Erythroblast (primary cell): ENCODE measurements at places on chromosomes 2 and 18.

- no peak for DNase-seq
Measured at GRCh38 chr2:238644095-238645081, 203.5 kb upstream of the TWIST2 start.

DNA sequence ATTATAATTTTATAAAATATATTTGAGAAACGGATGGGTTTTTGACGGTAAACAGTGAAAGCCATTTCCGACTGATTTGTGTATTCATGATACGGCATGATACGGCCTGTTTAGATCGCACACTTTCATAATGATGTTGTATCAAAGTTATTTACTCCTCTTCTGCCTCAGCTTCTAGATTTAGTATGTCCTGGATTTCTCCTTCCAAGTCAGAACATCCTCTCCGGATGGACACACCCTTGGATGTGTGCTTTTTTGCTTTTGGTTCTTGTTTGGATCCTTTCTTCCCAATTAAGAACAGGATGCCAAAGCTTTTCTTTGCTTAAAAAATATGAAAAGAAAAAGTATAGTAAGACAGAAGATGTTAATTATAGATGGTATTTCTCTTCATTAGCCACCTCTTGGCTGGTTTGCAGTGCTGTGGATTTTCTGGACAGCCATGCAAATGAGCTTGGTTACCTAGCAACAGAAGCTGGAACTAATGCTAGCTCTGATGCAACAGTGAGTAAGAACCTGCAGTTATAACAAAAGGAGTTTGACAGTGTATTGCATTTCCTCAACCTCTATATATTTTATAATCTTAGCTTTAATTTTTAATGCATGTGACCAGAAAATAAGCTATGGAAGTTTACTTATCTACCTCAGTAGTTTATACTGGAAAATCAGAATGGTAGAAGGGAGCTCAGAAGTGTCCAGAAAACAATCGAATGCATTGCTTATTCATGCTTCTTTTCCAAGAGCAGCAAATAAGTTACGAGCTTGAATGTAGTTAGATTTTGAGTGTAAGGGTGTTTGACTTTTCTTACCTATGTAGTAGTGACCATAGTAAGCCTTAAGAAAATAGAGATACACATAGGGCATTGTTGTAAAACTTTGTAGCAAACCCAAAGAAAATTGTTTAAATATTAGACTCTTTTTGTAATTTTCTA is 27.9 kb downstream of the RMND5A start:
- peak; percentile 67 for DNase-seq

- no peak for DNase-seq
Measured at GRCh38 chr18:32442575-32442974, 28.1 kb downstream of the GAREM1 start.

DNA sequence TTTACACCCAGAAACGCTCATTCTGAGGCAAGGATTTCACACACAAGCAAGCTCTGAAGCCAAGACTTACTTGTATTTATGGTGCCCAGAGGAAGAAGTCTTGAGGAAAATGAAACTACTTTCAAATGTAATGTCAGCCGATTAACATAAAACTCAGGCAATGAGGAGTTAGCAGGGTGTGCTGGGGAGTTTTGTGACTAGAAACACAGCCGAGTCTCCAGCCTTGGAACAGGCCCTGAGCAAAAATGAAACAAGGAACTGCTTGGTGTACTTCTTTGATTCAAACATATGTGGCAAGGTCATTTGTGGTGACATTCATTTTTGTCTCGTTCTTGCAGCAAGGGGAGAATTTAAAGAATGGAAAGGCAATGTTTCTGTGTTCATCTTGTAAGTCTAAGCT is 4.5 kb downstream of the DYTN start:
- DNase-seq = no peak

GRCh38 chr2:119149611-119150010 is 8.9 kb downstream of the C1QL2 start:
- no peak for DNase-seq

DNA sequence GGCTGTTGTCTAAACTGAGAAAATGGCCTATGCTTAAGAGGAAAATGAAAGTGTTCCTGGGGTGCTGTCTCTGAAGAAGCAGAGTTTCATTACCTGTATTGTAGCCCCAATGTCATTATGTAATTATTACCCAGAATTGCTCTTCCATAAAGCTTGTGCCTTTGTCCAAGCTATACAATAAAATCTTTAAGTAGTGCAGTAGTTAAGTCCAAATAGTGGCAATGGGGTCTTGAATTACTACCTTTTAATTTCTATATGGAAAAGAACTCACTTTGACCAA is 13.8 kb upstream of the ALLC start:
- DNase-seq = no peak

- no peak for DNase-seq
Measured at GRCh38 chr18:23324056-23324811, 128.9 kb upstream of the RIOK3 start.

DNA sequence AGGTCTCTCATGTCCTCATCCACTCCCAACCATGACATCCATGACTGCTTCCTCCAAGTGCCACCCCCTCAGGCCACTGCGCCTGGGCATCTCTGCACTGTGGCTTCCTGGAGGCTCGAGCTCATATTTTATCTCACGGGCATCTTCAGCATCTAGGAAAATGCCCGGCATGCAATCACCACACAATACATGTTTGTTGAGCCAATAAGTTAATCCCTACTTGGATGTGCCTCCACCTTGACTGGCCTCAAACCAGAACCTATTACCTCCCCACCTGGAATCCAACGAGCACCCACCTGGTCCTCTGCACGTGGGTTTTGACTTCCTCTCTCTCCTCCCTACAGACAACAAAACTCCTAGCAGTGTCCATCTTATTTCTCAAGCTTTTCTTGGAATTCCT is 198.9 kb upstream of the REV1 start:
- no peak for DNase-seq

GRCh38 chr18:3798032-3798431 is 348.1 kb downstream of the TGIF1 start:
- no peak for DNase-seq

- DNase-seq = peak; percentile 31
Measured at GRCh38 chr18:35577045-35577848, 4.3 kb upstream of the GALNT1 start.

GRCh38 chr2:84493514-84493913 is 22.8 kb upstream of the DNAH6 start:
- DNase-seq = no peak

DNA sequence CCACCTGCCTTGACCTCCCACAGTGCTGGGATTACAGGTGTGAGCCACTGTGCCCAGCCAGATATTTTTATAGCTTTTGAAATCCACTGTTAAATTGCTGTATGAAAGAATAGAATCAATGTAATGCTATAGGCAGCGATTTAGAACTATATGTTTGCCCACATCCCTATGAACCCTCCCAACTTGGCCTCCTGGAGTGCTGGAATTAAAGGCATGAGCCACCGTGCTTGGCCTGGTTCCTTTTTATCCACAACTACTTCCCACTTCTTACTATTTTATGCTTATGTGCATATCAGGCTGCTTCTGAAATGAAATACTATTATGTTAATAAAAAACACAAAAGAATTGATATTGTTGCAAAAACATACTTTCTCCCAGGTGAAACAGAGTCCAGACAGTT is 11.6 kb upstream of the PTPN2 start:
- DNase-seq = no peak

DNA sequence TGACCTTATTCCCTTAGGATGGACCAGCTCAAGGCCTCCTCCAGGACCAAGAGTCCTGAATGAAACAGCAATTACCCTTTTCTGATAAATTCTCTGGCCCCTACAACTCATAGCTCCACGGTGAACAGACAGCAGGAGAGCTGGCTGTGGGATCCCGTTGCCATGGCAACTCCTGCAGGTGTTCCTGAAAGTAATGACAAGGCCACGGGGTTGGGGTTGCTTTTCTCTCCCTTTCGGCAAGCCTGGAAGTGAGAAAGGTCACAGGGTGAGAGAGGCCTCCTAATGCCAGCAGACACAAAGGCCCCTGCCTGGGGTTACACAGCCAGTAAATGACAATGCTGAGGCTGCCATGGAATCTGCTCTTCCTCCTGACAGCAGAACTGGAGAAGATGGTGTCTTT is 403.0 kb downstream of the NBAS start:
- no peak for DNase-seq

DNA sequence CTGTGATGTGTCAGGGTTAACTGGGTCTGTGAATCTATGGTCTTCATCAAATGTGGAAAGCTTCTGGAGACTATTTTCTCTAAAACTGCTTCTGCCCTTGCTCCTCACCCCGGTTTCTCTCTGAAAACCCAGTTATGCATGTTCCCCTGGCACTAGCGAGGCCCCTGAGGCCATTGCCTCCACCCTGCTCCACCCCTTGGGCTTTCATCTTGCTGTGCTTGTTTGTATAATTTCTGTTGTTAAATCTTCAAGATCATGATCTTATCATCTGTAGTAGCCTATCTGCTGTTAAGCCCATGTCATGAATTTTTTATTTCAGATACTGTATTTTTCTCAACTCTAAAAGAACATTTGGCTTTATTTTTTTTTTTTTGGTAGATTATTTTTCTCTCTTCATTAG is 14.9 kb upstream of the ANO7 start:
- no peak for DNase-seq

- no peak for DNase-seq
Measured at GRCh38 chr2:156182132-156182531, 150.4 kb downstream of the NR4A2 start.

DNA sequence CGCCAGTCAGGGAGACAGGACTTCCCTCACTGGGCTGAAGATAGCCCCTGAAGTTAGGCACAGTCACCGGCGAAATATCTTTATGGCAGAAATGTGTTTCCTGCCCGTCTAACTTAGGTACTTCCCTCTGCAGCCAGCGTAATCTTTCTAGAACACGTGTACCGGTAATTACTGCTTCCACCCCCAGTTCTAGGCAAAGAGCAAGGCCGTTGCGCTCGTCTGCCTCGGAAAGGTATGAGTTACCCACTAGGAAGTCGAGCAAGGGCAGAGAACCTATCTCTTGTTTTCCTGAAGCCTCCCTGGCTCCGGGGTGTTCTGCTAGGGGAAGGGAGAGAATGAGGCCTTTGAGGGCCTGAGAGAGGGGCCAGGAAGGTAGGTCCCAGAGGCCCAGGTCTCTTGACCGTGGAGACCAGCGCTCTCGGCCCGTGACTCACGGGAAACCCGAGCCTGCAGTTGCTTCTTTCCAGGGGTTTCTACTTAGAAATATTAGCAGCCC is 70.0 kb downstream of the TWSG1 start:
- peak; percentile 50 for DNase-seq

GRCh38 chr2:126616606-126617069 is 39.3 kb upstream of the GYPC start:
- no peak for DNase-seq

- DNase-seq = no peak
Measured at GRCh38 chr18:69725009-69725408, 222.7 kb downstream of the CD226 start.

DNA sequence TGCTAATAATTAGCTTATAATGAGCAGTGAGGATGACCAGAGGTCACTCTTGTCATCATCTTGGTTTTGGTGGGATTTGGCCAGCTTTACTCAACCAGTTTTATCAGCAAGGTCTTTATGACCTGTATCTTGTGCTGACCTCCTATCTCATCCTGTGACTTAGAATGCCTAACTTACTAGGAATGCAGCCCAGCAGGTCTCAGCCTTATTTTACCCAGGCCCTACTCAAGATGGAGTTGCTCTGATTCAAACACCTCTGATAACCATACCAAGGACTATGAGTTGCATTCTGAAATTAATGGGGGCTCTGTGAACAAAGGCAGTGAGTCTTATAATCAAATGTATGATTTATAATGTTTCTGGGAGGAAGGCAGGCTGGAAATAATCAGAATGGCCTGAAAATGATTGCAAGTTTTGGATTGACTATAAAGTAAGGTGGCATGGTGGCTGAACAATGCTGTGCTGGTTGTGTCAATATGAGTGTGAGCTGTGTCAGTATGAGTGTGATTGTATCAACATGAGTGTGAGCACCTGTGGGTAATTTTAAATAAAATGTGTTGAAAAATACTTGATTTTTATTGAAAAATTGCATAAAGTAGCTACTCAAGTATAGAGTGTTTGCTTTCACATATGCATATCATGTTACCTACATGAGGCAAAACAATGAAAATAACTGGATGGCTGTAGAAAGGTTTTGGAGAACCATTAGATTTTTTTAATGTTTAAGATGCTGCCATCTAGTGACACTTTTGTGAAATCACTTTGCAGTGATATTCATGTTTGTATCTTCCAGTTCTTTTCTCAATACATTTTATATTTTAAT is 103.0 kb downstream of the KYNU start:
- no peak for DNase-seq

- no peak for DNase-seq
Measured at GRCh38 chr18:55396979-55397378, 191.0 kb downstream of the TCF4 start.

- DNase-seq = no peak
Measured at GRCh38 chr2:45872211-45872610, 220.7 kb downstream of the PRKCE start.

DNA sequence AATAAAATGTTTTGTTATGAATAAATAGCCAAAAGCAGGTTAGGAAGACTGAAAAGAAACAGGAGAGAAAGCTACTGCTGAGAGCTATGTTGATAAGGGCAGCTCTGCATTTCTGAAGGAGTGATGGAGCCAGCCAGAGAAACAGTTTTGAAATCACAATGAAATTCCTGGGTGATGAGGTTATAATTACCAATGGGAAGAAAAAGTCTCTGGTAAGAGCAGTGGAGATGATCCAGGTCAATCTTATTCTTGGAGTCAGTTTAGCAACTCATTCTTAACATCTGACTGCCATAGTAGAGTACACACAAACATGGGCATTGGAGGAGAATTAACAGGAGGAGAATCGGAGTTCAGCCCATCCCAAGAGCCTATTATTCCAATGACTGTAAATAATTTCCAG is 2.4 kb downstream of the ALKAL2 start:
- no peak for DNase-seq

DNA sequence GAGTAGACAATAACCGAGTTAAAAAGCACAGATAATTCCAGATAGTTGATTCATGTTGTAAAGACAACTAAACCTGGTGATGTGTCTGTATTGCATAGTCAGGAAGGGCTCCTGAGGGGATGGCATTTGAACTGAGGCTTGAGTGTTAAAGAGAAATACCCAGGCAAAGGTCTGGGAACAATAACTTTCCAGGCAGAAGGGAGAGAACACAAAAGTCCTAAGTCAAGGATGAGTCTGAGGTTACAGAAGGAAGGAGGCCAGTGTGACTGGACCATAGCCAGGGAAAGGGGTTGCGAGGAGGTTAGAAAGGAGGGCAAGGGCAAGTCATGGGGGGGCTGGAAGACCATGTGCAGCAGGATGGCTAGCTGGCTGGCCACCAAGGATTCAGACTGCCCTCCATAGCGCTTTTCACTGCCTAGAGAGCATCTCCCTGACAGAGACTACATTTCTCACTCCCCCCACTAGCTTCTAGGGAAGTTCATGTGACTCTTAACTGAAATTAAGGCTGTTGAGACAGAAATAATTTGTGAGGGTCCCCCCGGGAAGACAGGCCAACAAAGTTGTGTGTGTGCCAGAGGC is 135.5 kb upstream of the CREB1 start:
- DNase-seq = no peak

DNA sequence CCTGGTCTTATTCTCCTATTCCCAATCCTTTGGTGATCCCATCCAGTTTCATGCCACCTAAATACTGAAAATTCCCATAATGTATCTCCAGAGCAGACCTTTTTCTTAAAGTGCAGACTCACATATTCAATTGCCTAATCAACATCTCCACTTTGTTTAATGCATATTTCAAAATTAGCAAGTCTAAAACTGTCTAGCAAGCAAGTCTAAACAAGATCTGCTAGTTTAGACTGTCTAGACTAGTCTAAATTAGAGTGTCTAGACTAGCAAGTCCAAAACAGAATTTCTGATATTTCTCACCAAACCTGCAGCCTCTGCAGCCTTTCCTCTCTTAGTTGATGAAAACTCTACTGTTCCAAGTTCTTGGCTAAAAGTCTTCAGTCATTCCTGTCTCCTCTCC is 44.6 kb downstream of the THUMPD2 start:
- no peak for DNase-seq

- DNase-seq = no peak
Measured at GRCh38 chr18:31329787-31330438, 12.0 kb downstream of the DSG1 start.
